Choroid plexus epithelial cell (primary cell): ENCODE measurements at places on chromosomes 5 and 9.

DNA sequence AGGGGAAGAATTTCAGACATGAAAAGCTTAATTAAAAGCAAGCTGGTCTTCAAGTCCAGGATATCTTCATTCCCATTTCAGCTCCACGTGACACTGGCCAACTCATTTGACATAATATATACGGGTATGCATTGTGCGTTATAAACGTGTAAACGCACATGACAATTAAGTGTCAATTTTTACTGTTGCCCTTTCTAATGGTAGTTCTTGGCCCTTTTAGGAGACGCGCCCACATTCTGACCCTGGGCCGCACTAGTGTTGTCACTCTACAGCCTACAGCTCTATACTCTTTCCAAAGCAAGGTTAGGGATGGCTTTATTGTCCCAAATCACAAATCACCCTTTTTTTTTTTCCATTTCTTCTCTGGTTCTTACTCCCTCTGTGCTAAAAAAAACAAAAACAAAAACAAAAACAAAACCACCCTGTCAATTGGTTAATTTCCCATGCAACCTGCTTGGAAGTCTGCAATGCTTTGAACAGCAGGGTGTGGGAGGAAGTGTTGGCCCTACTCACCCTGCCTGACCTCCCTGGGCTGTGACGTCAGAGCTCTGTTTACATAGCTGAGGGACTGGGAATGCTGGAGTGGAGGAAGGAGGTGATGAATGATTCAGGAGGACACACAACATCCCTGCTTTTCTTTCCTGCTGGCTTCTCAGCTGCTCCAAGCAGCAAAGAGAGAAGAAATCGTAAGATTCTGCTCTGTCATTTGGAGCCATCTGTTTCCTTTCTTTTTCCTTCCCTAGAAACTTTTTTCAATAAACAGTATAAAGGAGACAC is 19.3 kb downstream of the RFK start:
- DNase-seq: peak; percentile 81

DNA sequence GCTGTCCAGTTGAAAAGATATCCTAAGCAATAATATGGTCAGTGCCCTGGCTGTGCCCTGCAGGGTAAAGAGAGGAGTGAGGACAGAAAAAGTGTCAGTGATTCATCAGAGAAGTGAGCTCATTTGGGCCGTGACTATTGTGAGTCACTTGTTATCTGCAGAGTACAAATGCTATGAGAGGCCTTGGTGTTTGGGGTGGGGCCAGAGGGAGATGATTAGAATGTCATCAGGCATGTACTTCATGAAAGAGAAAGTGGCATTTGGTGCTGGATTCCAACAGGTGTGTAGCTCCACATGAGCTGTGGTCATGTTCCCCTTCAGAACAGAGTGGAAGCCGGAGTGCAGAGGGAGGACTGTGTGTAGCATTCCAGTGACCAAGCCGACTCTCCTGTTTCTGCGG is 174.1 kb downstream of the KDM4C start:
- DNase-seq: peak; percentile 88

DNA sequence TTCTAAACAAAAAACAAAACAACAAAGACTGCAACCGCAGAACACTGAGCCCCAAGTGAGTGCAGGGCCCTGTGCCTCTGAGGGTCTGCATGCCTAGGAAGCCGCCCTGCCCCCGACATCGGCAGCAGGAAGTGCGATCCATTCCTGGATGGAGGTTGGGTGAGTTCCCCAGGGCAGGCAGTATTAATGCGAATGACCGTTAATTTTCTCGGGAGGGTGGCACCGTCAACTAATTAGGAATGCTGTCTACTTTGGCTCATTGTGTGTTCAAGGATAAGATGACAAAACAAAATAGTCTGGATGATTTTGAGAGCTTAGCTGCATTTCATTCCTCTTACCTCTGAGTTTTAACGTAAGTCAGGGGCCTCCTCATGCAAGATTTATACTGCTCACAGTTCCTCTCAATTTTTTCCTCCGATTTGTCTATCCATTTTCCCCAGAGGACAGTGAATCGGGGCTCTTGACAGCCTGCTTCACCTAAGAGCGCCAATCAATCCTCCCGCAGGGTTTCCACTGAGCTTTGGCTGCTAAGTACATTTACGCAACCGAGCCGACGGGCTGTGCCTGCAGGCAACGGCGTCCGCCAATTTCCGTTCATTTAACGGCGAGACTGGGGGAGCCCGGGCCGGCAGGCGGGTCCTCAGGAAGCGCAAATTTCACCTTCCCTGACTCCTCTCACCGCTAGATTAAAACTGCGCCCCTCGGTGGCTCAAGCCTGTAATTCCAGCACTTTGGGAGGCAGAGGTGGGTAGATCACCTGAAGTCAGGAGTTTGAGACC is 2.9 kb upstream of the NXNL2 start:
- peak; percentile 78 for DNase-seq

DNA sequence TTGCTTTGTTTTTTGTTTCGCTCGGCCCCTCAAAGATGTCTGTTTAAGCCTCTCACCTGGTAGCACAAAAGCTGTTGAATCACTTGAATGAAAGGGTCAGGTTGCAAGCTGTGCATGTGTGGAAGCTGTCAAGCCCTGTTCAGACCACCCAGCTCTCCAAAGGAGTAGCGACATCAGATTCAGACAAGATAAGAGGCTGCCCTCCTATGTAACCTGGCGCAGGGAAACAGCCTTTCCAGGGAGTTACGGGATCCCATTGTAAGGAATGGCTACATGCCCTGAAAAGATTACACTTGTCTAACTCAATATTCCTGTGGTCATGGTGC is 2.9 kb downstream of the FREM1 start:
- no peak for DNase-seq
